Epithelial cell of esophagus (primary cell): ENCODE measurements at places on chromosomes 5 and 9.
A peak's percentile ranks its signal among the peaks of the same experiment; 100 is the strongest.

DNA sequence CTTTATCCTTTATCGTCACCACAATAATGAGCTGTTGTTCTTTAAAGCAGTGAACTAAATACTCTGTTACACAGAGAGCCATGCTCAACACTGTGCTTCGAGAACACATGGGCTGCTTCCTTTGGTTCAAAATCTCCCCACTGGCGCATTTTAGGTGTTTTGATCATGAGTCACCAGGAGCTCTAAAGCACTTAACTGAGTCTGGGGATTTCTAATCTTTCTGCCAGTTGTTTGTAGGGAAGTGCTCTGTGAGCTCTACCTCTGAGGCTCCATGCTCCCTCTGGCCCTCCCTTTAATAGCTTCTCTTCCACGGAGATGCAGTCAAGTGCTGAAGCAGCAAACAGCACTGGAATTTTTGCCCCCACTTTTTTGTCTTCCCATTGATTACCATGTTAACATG lies 17.0 kb downstream of the ERAP2 start:
- peak; percentile 67 for DNase-seq

GRCh38 chr9:18365651-18366050 lies 108.3 kb upstream of the ADAMTSL1 start:
- no peak for DNase-seq

GRCh38 chr5:176770431-176770830 lies 39.9 kb upstream of the UNC5A start:
- DNase-seq: no peak

GRCh38 chr5:156375895-156376495 lies 49.0 kb downstream of the SGCD start:
- no peak for DNase-seq

GRCh38 chr5:98768160-98768959 lies 5.1 kb upstream of the RGMB start:
- peak; percentile 61 for DNase-seq

- DNase-seq: no peak
Observed at GRCh38 chr9:3012842-3013241, 168.9 kb upstream of the PUM3 start.

DNA sequence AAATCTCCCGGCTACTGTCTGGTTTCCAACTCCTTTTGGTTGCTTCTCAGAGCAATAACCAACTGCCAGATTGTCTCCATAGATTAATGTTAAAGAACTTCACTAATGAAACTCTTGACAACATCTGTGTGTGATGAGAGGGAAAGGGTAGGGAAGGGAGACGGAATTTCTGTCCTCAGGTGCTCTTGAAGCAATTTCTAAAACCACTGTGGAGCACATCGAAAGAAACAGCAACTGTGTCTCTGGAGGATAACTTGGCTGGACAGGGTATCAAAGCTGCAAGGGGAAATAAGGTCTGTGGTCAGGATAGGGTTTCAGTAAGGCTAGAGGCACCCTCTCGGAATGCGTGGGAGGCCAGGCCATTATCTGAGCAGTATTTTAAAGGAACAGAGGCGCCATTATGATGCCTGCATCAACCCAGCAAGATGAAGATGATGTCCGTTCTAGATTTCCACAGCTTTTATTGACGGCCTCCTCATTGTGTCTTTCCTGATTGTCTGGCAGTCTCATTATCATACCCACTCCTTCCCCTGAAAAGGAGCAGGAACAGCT lies 76.6 kb downstream of the RORB start:
- DNase-seq: no peak

DNA sequence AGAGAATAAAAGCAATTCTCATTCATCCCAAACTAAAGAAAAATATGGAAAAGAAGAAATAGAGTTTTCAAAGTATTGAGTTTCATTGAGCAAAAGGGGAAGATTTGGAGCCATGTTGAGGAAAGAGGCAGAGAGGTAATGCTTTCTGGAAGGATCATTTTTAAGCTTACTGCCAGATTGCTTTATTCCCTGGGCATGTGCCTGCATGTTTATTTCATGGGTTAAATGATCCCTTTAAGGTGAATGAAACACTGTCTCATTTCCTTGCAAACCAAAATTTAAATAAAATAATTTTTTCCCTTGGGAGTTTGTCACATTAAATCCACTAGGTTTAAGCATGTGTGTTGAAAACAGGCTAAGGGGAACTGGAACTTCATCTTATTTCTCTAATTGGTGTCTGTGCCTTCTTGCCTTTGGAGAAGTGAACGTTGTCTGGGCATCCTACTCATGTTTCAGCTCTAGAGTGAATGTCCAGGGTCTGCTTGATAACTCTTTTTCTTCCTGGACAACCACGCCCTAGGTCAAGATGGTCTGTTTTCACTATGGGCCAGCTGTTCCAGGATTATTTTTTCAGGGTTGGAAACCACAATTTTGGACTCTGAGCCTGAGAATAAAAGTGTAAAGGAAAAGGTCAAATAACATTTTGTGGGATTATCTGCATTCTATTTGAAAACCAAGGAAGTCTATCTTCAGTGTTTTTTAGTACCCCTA lies 114.1 kb upstream of the ELL2 start:
- DNase-seq: peak; percentile 76

GRCh38 chr5:11385251-11385900 lies 518.9 kb downstream of the CTNND2 start:
- DNase-seq: peak; percentile 1
